NCI-H524 (cell line): ENCODE measurements at places on chromosomes 7 and 10.

DNA sequence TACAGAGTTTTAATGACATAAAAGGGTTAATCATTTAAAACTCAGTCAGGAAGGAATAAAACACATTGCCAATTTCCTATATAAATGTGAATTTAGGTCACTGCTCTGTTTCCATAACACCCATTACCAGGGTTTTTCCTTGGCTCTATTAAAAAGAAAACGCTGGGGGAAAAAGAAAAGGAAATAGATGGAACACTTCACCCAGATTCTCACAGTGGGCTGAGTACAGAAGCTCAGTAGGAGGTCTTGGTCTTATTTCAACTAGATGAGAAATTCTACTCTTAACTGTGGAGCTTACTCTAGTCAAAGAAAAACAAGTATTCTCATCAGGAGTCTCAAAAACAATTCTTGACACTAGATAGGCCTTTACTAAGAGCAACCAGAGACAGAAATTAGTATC, 36.5 kb downstream of the GLUD1 start:
- DNase-seq = no peak

DNA sequence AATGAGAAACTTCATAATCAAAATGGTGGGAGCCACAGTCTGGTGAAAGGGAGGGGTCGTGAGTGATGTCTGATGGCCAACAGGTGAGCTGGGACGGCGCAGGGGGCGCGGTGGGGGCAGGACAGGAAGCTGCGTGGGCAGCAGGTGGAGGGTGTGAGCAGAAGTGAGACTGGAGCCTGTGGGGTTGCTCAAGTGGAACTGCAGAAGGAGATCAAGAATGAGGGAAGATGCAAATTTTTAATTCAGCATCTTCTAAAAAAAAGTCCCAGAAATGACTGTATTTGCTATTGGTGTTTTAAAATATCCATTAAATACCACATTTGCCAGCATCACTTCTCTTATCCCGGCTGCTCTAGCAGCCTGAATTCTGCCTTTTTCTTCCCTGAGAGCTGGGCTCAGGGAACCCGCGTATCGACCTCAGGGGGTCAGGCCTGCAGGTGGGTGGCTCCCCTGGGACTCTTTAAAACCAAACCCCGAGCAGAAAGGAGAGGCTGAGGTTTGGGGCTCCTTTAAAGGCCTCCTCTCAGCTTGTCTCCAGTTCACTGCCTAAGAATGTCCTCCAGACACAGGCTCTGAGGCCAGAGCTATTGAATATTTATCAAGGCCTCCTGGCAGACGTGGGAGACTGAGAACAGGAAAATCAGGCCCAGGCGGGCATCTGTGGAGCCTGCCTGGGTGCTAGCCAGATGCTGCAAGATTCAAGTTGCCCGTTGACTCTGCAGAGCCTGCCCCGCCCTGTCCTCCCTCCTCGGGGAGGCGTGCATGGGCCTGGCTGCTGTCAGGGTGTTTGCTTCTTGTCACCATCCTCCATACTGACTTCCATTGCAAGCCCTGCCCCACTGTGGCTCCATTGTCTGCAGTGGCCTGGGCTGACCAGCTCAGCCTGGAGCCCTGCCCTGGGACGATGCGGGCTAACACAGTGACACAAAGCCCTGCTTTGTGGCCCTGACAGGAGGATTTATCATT, 53.9 kb downstream of the SYPL1 start:
- peak; percentile 78 for DNase-seq

GRCh38 chr10:131211965-131212619, 99.4 kb downstream of the TCERG1L start:
- no peak for DNase-seq

DNA sequence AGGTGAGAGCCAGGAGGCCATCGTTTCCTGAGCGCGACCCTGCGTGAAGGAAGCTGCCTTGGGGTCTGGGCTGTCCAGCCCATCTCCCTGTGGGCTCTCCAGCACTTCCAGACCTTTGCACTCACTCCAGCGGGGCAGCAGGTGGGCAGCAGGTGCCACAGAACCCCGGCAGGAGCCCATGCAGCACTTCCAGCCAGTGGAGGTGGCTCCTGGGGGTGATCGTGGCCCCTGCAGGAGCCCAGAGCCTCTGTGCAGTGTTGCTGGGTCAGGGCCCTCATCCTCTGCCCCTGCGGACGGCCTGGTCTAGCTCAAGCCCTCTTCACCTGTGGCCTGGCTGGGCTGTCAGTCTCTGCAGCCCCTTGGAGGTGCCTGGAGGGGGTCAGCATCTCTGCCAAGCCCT, 59.9 kb downstream of the PWWP2B start:
- DNase-seq = no peak

- DNase-seq = no peak
Observed at GRCh38 chr7:21028599-21028998, 241.9 kb upstream of the SP8 start.

DNA sequence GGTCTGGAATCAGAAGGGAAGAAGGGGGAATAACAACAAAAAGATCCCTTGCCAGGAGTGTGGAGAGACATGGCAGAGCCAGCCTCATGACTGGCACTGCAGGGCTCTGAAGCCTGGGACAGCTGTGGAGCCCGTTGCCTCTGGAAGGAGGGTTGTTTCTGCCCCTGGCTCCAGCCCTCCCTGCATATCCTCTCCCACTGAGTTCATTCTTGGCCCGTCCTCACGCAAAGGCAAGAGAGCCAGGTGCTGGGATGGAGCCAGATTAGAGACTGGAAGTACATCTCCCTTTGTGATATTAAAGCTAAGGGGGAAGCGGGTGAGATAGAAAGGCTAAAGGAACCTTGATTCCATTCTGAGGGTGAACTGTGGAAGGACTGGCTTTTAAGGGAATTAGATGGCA, 141.5 kb upstream of the NPVF start:
- no peak for DNase-seq

DNA sequence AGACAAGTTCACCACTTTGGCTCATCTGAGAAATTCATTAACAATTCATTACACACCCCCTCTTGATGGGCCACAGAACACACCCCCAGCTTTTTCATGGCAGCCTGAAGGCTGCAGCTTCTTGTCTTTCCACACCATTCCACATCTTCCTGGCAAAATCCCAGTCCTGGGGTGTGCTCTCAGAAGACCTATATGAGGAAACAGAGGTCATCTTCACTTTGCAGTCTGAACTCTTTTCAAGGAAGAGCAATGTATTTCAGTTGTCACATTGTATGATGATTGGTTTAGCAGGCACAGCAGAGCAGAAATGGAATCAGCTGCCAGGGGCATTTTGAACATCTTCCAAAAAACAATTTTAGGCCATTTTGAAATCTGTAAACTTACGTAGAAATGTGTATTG, 7.8 kb upstream of the LRRC27 start:
- DNase-seq = no peak

DNA sequence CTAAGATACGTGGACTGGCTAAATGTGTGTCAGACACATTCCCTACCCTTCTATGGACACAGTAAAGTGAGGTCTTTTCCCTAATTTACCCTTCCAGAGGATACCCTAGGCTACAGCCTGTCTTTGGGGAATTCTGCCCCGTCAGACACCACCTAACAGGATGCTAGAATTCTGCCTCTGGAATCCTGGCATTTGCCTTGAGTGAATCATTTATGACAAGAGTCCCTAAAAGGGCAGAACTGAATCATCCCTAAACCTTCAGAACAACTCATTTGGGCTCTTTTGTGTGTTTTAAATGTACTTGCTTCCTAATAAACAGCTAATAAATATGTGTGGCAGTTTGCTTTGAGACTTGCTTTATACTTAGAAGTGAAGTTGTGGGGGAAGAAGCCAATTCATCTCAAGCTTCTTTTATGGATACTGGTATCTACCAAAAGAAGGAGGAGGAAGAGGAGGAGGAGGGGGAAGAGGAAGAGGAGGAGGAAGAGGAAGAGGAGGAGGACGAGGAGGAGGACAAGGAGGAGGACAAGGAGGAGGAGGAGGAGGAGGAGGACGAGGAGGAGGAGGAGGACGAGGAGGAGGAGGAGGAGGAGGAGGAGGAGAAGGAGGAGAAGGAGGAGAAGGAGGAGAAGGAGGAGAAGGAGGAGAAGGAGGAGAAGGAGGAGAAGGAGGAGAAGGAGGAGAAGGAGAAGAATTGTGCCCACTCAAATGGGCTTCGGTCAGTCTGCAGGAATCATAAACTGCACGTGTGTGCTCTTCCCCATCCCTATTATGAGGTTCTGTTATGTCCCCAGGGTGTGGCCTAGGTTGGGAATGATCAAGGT, 27.1 kb downstream of the PARP12 start:
- DNase-seq = no peak

DNA sequence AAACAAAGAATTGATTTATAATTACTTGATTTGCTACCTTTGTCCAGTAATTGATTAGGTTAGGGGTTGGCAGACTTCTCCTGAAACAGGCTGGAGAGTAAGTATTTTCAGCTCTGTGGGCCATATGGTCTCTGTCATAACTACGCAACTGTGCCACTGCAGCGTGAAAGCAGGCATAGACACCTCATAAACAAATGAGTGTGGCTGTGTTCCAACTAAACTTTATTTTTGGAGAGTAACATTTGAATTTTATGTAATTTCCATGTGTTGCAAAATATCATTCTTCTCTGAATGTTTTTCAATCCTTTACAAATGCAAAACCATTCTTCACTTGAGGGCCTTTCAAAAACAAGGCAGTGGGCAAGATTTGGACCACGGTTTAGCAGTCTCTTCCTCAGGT, 76.9 kb downstream of the GALNT17 start:
- DNase-seq = no peak

DNA sequence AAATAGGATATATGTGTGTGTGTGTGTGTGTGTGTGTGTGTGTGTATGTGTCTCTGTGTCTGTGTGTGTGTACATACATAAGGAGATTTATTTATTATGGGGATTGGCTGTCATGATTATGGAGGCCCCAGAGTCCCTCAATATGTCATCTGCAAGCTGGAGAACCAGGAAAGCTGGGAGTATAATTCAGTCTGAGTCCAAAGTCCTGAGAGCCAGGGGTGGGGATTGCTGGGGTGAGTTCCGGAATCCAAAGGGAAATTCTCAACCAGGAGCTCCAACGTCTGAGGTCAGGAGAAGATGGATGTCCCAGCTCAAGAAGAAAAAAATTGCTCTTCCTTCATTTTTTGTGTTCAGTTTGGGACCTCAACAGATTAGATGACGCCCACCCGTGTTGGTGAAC, 50.7 kb upstream of the PLPP4 start:
- DNase-seq = no peak

GRCh38 chr7:150994838-150995510, 4.2 kb downstream of the NOS3 start:
- peak; percentile 56 for DNase-seq
